Stimulated activated CD4-positive, alpha-beta T cell treated with anti-CD3 and anti-CD28 coated beads, Interleukin-15, amount 100 ng/mL, for 1 hour (primary cell): ENCODE measurements at places on chromosomes 2 and 18.

DNA sequence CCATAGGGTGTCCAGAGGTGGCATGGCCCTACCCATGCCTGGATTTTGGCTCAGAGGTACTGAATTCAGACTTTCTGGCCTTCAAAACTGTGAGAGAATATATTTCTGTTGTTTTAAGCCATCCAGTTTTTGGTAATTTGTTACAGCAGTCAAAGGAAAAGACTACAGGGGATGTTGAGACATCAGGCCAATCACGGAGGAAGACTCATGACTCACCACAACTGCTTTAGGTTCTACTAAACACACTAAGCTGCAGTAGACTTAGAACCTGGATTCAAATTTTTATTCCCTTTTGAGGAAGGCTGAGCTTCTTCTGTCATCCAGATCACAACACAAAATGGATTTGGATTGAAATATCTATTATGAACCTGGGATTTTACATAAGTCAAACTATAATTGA, 12.0 kb upstream of the C2orf66 start:
- DNase-seq: no peak

GRCh38 chr18:48575658-48576456, 37.0 kb downstream of the CTIF start:
- DNase-seq: no peak

GRCh38 chr2:60837123-60837522, 44.3 kb upstream of the REL start:
- DNase-seq: no peak

- DNase-seq: no peak
Measured at GRCh38 chr2:140657657-140658056, 1473.2 kb downstream of the LRP1B start.

DNA sequence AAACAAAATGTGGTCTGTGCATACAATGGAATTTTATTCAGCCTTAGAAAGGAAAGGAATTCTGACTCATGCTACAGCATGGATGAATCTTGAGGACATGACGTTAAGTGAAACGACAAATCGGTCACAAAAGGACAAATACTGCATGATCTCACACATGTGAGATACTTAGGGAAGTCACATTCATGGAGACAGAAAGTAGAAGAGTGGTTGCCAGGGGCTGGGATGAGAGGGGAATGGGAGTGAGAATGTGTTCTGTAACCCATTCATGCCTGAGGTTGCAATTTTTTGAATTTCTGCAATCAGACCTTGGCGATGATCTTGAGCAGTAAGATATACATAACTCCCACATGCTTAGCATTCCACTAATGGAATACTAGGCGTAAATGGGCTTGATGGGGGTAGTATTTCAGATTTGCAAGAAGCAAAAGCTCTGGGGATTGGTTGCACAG, 22.0 kb downstream of the FHL2 start:
- DNase-seq: no peak

DNA sequence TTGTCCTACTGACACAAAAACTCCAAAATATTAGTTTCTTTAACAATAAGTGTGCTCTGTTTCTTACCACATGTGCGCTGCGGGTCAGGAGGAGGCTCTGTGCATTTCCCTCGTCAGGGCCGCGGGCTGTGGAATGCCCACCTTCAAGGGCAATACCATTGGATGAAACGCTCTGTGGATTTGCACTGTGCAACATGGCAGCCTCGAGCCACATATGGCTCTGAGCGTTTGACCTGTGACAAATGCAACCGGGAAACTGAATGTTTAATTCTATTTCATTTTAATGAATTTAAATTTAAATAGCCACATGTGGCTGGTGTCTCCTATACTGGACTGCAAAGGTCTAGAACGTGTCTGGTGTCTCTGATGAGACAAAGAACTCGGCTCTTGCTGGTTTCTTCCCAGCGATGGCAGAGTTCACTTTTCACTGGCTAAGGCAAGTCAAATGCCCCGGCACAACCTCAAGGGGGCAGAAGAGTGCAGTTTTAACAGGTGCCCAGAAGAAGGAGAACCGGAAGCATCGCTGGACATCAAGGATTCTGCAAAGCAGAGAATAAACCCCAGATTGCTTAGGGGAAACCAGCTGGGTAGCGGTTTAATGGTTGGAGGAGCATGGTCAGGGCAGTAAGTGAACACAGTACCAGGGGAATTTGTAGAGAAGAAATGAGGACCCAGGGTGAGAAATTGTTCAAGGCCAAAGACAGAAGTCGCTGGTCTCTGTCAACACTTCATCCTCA, 37.0 kb upstream of the TMEM18 start:
- DNase-seq: no peak

- no peak for DNase-seq
Measured at GRCh38 chr2:159549234-159549633, 67.1 kb downstream of the BAZ2B start.

GRCh38 chr2:236014408-236015131, 153.6 kb downstream of the GBX2 start:
- DNase-seq: no peak

- DNase-seq: no peak
Measured at GRCh38 chr2:148957023-148957422, 81.5 kb upstream of the LYPD6B start.

DNA sequence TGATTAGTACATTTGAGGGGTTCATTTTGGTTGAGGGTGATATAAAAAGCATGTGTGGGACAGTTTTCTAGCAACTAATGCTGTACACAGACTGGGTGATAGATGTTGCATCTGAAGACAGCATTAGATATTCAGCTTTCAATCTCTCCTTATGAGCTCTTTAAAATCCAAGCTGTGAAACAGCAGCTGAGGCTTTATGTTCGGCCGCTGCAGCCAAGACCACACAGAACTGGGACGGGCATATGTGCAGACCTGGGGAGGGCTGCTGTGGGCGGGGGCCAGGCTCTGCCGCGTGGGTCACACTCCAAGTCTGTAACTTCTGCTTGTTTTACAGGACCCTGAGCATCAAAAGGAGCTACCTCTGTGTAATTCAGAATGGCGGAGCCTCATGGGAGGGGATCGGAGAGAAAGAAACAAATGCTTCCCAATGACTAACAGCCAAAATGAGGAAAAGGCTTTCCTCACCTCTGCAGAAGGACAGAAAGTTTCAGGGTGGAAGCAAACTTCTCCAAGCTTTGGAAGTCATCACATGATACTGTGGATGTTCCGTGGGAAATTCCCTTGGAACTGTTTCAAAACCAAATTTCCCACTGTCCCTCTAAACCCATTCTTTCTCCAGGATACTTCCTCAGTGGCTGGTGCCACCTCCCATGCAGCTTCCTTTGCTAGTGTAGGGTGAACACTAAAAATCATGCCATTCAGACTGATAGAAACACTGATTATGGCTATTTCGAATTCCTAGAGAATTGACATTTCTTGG, 711.9 kb upstream of the ID2 start:
- no peak for DNase-seq

GRCh38 chr18:78430131-78430758, 549.4 kb upstream of the SALL3 start:
- no peak for DNase-seq

DNA sequence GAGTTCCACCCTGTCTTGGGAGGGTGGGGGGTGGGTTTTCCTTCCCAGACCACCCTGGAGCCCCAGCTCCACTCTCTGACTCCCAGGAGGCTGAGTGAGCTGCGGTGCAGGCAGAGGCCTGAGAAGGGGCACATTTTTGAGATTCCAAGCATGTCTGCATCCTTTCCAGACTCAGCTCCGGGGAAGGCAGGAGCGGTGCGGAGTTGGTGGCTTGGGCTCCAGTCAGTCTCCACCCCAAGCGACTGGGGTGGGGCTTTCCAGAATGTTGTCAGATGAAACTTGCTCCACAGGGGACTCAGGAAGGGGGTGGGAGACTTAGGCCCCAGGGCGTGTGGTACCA, 44.2 kb upstream of the HS6ST1 start:
- DNase-seq: no peak
